ENCODE measurements at places on chromosomes 12 and 14.

GRCh38 chr12:24797901-24798300 lies 151.0 kb downstream of the BCAT1 start:
- DNase-seq = no peak

GRCh38 chr14:85058150-85058549 lies 471.8 kb upstream of the FLRT2 start:
- DNase-seq = no peak

DNA sequence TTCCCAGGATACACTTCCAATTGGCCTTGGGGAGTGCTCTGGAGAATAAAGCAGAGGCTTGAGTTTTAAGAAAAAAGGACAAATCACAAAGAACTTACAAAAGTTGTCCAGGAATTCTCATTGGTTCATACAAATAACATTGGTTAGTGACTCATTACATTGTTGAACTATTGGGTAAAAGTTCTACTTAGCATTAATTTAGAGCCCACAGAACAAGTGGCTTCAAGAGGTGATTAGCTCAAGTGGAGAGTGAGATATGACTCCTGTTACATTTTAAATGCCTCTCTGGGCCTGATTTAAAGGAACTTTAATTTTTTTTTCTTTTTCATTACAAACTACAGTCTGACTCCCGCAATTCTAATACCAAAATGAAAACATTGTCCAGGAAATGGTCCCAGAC lies 72.9 kb downstream of the ASCL4 start:
- no peak for DNase-seq

GRCh38 chr12:113766879-113767878 lies 198.9 kb downstream of the RBM19 start:
- DNase-seq = no peak

DNA sequence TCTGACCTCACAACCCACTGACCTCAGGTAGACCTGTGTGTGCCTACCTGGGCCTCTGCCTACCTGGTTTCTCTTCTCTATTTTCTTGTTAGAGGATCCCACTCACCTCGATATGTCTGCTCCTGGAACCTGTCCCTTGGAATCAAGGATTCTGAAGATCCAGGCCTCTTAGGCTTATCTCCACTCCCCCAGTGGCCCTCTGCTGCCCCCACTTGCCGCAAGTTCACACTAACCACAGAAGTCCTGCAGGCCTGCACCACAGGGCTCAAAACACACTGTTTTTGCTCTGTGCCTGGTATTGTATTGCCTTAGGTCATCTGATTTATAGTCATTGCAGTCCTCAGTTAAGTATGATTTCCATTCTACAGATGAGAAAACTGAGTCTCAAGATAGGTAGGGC lies 15.3 kb upstream of the NRXN3 start:
- DNase-seq = no peak

- DNase-seq = no peak
Observed at GRCh38 chr12:128025589-128026245, 241.3 kb upstream of the TMEM132C start.

GRCh38 chr12:65649126-65649525 lies 175.2 kb upstream of the HMGA2 start:
- no peak for DNase-seq

DNA sequence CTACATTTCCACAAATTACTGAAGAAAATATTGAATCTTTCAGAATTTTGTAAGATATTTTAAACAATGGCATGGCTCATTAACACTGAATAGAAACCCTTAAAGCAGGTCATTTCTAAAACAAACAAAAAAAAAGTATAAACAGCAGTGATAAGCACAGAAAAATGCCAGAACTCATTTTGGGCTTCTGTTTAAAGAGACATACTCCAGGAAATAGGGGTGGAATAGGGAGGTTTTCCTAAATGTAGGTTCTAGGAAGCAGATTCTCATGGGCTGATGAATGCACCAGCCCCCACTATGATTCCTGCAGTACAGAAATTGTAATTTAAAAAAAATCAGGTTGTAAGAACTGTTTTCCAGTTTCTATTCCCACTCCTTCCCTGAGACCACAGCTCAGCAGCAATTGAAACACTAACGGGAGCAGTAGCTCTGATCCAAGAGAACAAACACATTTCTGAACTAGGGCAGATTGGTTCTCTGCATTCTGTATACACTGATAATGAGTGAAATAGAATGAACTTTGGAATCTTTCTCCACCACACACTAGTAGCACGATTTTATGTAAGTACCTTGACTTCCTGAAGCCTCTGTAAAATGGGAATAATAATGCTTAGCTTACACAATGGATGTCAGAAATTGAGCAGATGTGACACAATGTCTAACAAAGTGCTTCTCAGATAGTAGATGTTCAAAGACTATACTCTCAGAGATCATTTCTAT lies 115.6 kb upstream of the TMTC1 start:
- DNase-seq = no peak

DNA sequence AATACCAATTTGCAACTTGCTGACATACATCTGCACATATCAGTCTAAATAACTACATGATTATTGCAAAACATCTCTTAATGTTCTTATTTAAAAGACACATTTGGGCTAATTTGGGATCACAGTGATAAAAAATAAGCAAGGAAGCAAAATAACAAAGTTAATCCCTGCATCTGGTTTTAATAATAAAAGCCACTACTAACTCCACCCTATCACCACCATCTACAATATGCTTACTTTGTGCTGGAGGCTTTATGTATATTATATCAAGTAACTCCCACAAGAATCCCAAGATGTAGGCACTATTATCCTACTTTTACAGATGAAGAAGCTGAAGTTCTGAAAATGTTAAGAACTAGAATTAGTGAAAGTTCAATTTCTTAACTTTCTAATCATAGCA lies 45.7 kb downstream of the TAOK3 start:
- no peak for DNase-seq

DNA sequence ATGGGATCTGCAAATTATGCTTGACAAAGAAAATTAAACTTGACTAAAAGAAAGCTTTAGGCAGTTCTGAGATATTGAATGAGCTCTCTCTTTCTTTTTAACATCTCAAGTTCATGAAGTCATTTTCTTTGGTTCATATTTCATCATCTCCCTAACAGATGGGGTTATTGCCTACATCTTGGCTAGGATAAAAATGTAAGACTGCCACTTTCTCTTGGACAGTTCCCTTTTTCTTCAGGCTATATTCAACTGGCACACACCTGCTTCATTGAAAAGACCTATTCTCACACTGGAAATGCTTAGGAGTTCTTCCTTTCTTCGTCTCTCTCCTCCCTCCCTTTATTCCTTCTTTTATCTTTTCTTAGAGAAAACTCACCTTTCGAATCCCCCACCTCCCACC lies 355.9 kb upstream of the SEL1L start:
- no peak for DNase-seq

DNA sequence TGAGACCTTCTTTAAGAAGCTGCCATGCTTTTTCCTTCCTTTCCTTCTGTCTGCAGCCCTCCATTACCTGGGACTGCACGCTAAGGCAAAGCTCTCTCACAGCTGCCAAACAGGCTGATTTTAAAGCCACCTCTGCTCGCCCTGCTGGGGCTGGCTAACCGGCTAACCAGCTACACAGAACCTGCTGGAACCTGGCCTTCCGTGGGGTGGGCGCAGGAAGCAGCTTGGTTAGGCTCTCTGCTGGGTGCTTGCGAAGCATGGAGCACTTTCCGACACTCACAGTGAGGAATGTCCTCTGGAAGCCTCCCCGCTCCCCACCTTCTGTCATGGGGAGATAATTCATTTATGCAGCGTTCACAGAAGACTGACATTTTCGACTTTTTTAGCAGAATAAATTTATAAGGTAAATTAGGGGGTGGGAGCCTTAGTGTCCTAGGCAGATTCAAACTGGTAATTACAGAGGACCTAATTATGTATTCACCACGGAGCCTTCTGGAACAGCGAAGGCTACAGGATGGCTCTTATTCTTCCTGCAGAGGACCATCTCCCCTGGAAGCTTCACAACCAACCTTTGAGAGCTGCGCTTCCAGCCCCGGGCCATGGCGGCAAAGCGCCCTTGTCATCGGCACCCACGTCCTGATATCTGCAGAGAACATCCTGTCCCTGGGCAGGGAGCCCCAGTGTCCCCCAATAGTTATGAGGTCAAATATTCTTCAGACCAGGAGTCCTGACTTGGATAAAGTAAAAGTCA lies 12.4 kb upstream of the BCL11B start:
- DNase-seq = no peak

DNA sequence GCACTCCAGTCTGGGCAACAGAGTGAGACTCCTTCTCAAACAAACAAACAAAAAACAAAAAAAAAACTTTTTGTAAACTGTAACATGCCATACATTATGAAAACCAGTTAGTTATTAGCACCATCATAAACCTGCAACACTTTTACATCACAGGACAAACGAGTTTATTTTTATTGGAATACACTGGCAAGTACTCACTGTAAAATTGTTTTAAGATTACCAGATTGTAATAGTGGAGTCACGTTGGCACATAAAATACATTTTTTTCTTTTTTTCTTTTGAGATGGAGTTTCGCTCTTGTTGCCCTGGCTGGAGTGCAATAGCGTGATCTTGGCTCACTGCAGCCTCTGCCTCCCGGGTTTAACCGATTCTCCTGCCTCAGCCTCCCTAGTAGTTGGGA lies 15.7 kb downstream of the FKBP3 start:
- DNase-seq = no peak

DNA sequence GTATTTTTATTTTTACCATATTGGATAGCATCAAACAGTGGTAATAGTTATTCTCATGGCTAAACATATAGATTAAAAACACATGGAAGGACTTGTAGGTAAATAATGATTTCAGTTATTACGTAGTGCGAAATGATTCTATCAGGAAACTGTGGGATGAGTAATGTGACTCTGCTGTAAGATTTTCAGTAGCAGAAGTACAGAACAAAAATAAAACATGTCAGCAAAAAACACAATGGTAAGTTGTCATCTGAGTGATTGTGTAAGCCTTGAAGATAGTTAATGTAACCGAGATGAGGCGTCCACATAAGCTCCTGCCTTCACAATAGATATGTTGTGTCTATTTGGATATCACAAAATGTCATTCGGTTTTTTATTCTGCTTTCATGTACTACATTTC lies 99.8 kb downstream of the BORCS5 start:
- no peak for DNase-seq

GRCh38 chr12:67702136-67702535 lies 53.6 kb downstream of the DYRK2 start:
- no peak for DNase-seq

- no peak for DNase-seq
Observed at GRCh38 chr12:19066475-19067001, 63.0 kb upstream of the PLEKHA5 start.

DNA sequence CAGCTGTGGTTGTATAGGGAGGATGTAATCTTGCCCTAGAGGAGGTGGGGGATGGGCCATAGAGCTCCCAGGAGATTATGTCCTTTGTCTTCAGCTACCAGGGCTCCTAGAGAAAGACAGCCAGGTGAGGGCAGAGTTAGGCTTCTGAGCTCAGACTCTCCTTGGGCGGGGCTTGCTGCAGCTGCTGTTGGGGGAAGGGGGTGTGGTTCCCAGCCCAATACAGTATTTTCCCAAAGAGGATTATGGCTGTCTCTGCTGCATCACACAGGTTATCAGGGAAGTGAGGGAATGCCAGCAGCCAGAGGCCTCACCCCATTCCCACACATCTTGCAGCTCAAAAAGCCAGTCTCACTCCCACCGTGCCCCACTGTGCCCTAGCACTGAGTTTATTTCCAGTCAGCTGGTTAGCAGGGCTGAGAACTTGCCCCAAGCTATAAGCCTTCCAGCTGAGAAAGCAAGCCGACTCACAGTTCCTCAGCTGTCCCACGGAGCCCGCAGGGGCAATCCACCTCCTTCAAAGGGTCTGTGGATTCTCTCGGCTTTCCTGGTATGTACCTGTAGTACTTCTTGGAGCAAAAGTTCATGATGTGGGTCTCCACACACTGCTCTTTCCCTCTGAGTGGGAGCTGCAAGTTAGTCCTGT lies 217.3 kb upstream of the CPNE8 start:
- DNase-seq = no peak

DNA sequence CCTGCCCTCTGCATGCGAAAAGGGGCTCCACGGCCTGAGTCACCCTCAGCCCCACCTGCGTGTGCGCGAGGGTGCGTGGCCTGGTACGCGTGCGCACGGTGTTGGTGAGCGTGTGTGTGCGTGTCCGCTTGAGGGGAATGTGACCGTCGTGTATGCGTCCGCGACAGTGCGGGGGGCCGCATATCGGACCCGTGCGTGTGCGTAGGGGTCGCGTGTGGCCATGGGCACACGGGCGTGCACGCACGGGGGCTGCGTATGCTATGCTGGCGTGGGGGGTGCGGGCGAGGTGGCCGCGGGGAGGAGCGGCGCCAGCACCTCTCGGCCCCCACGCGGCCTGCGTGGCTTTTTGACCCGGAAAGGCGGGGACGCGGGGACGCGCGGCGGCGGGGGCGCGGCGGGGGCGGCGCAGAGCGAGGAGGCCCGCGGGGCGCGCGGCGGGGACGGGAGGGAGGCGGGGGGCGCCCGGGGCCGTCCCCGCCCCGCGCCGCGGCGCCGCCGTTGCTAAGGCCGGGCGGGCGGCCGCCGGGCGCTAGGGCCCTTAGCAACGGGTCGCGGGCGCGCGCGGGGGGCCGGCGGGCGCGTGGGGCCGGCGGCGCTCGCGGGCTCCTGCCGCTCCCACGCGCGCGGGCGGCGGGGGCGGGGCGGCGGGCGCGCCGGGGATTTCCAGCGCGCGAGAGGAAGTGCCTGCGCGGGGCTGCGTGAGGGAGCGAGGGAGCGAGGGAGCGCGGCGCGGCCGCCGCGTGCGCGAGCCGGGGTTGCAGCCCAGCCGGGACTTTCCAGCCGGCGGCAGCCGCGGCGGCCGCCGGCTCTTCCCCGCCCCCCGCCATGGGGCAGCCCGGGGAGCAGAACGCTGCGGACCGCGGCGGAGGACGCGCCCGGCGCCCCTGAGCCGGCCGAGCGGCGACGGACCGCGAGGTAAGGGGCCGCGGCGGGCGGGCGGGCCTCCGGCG lies at the start of gene TRAF3:
TRAF3 (plus strand) TSS at position 689 of the 950 bp plus-strand sequence. CDS start 92,753 bp downstream, outside the sequence.
- peak; percentile 93 for DNase-seq

GRCh38 chr14:67941456-67942018 lies 122.0 kb downstream of the RAD51B start:
- no peak for DNase-seq

- no peak for DNase-seq
Observed at GRCh38 chr12:108477055-108477880, 37.8 kb upstream of the FICD start.

DNA sequence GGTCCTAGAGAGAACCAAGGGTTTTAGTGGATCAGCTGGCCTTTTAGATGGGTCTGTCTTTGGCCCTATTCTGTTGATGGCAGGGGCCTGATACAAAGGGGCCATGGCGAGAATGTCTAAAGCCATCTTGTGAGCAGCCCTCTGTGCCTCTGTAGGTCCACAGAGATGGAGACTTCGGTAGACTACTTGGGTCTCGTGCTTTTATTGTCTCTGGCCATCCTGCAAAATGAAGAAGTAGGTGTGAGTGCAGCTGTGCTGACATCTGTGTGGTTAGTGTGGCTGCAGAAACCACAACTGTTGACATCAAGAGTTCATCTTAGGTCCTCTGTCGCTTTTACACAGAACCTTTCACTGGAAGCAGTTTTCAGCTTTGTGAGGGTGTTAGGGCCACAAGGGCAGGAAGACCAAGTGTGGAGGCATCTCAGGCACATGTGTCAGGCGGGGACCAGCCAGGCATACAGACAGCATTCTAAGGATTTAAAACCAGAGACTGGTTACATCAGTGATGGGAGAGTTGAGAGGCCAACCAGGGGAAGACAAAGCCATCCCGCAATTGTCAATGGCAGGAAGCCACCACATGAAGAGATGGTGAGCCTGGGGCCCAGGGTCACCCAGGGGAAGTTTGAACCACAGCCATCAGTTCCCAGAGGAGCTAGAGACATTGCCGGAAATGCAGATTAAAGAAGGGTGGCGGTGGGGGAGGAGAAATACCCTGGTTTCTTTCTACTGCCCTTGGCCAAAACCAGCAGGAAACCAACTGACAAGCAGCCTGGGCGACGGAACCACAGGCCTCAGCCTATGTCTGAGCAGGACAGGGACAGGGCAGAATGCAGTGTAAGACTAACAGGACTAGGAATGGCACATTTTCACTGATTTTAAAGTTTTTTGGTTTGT lies 13.0 kb upstream of the TPCN1 start:
- peak; percentile 92 for DNase-seq
